Activated CD4-positive, alpha-beta T cell treated with anti-CD3 and anti-CD28 coated beads, Interleukin-2, amount 10 ng/mL, durations not matched to agents 24 days and 14 days (primary cell): ENCODE measurements at places on chromosomes 16 and 17.
A peak's percentile ranks its signal among the peaks of the same experiment; 100 is the strongest.

DNA sequence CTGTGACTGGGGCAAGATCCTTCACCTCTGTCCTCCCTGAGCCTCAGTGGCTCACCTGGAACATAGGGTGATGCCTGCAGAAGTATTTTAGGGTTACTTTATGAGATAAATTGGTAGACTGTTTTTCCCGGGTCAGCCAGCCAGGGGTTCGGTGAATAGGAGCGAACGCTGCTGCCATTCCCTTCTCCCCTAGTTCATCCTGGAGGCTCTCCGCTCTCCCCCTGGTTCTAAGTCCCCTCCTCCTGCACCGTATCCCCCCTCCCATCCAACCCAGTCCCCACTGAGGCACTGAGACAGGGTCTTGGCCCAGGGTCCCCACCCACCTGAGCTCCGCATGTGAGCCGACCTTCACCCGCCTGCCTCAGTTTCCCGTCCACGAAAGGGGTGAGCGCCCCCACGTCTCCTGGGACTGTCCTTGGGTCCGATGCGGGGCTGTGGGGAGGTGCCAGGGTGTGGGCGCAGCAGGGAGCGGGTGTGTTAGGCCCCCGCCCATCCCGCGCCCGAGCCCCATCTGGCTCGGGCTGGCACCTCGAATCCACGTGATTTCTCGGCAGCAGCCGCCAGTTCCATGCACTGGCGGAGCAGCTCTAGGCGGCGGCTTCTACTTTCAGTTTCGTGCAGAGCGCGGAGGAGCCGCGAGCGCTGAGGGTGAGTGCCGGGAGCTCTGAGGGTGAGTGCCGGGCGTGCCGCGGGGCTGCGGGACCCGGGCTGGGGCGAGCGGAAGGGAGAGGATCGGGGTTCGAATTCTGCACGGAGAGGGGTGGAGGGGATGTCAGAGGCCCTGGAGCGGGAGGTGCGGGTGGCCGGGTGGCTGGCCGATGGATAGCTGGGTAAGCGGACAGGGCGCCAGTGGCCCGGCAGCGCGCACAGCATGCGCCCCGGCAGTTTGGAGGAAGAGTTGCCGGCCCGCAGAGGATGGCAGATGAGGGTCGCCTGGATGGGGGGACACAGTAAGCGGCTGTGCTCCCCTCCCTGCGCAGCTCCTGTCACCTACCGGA lies at the start of gene NLRC5:
Gene NLRC5, plus strand, starts transcription at position 610 of the 998 bp plus-strand sequence. CDS start 31,156 bp downstream, outside the sequence.
- peak; percentile 98 for DNase-seq

DNA sequence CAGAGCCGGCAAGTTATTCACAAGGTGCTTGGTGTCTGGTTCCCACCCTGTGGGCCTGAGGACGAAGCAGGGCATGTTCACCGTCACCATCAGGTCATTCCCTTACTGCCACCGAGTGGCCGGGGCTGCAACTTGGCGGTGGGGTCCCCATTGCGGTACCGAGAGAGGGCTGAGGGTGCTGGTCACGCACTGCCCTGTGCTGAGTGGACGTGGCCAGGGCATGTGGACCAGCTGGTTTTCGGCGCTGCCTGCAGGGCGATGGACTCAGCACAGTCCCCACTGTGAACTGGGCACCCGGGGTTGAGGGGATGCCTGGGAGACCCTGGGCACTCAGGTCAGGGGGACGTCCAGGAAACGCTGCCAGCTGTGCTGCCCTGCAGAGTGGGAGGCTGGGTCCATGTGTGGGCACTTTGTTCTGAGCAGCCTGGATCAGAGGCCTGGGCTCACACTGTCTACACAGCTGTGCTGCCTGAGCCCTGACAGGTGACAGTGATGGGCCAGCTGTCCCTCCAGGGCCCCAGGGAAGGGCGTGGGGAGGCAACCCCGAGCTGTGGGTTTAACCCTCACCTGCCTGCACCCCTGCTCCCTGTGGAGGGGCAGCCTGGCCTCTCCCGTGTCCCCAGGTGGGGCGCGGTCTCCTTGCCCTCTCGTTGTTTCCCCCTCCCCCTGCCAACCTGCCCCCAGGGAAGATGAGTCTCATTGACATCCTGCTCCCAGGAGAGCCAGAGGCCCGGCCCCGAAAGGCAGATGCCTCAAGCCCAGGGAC lies 39.3 kb upstream of the GNG13 start:
- no peak for DNase-seq

GRCh38 chr16:80518436-80518835 lies 22.4 kb upstream of the DYNLRB2 start:
- peak; percentile 81 for DNase-seq

DNA sequence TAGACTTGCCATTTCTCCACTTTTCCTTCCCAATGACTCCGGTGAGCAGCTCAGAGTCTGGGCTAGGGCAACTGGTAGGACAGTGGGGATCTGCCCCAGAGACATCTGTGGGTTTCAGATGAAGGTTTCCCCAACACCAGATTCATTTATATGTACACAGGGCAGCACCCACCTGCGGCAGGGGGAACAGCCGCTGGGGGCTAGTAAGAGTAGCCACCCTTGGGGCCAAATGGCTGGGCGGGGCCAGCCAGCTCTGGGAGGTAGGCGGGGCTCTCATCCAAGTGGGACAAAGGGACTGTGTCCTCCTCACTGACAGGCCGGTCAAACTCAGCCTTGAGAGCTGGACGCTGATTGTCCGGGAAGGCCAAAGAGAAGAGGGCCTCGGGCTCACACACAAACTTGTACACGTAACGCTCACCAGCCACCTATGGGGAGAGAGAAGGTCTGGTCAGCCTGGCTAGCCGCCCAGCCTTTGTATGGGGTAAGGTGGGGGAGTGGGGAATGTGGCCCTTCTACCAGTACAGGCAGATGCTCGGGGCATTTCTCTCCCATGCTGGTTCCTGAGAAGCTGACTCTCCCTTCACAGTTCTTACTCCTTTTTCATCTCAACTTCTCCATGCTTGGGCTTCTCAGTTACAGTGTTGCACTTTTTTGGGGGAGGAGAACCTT lies 17.7 kb downstream of the ETV4 start:
- DNase-seq = no peak

DNA sequence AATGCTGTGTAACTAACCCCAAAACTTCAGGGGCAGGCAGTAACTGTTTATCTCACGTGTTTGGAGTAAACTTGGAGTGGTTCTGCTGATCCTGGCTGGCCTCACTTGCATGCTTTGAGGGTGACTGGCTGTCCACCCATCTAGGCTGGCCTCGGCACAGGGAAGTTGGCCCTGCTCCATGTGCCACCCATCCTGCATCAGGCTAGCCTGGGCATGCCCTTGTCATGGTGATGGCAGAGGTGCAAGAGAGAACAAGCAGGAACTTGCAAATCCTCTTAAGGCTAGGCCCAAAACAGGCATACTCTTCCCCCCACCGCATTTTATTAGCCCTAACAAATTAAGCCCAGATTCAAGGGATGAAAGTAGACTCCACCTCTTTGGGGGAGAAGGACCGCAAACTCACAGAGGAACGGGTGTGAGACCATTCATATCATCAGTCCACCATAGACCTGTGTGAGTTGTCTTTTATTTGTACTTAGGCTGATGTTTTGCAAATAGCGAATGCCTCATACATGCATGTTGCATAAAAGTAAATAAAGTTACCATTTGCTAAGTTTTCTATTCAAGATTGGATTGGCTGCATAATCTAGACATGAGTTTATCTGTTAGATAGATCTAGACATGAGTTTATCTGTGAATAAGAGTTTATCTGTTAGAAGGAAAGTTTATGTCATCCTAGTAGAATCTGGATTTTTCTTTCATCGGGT lies 221.0 kb downstream of the CCDC182 start:
- DNase-seq = no peak

- DNase-seq = peak; percentile 95
Observed at GRCh38 chr17:7336240-7337175, at the start of gene ACAP1. Gene ACAP1 (plus strand): TSS chr17:7336529. CDS start chr17:7336735, 206 bp downstream.
